ENCODE measurements at places on chromosomes 3 and 15.

- DNase-seq: peak; percentile 71
Measured at GRCh38 chr15:92714477-92715401, 59.2 kb upstream of the FAM174B start.

GRCh38 chr3:178127221-178127620 is 409.0 kb upstream of the KCNMB2 start:
- DNase-seq: no peak

DNA sequence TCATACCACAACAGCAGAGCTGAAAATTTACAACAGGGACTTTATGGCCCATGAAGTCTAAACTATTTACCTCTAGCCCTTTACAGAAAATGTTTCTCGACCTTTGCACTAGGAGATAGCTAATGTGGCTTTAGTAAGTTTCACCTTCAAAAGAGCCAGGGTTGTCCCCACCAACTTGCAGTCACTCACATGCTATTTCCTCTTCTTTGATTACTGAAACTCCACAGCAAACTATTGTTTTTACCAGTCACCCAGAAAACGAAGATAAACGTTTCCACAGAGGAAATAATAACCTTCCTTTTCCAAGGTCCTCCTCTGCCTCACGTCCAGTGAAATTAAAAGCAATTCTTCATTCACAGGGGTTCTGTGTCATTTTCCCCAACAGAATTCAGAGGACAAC is 48.2 kb downstream of the WWTR1 start:
- no peak for DNase-seq

- DNase-seq: no peak
Measured at GRCh38 chr3:106083207-106083606, 214.4 kb upstream of the CBLB start.

GRCh38 chr15:28957606-28958498 is 72.1 kb downstream of the APBA2 start:
- DNase-seq: no peak

- DNase-seq: no peak
Measured at GRCh38 chr3:128788268-128788869, 62.4 kb downstream of the RAB7A start.

DNA sequence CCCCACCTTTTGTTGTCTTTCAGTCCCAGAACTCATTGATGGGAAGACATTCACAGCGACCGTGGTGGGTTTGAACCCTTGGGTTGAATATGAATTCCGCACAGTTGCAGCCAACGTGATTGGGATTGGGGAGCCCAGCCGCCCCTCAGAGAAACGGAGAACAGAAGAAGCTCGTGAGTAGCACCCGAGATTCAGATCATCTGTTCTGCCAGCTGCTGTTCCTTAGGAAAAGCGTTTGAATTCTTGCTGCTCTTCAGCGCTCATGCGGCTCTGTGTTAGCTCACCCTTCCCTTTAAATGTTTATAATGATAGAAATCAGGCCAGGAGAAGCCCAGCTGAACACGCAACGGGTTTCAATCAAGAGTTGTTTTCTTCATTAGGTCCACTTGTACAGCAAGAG is 73.0 kb downstream of the IL5RA start:
- DNase-seq: no peak
